Left ventricle myocardium superior (tissue), 1 donor: ENCODE measurements at places on chromosomes 1 and 21.

DNA sequence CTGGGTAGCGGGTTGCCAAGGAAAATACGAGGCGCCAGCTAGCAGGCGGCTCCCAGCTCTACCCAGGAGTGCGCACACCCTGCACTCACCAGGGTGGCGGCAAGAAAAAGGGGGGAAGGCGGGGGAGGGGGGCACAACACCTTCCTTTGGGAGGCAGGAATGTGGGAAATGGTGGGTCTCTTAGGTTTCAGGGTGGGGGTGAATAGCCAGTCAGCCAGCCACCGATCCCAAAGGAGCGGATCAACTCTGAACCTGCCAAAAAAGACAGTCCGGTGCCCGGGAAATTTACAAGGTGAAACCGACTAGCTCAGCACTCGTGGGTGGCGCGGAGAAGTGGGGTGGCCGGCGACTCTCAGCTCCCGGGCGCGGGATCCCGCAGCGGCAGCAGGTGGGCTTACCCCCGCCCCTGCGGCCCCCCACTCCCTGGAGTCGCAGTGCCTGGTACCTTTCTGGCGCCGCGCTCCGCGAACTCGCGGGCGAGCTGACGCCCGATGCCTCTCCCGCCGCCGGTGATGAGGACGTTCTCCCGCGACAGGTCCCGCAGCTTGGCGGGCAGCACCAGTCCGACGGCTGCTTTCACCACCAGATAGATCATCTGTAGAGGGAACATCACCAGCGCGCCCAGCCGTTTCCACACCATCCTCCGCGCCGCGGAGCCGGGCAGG, 1.2 kb downstream of the DHRS3 start:
- DNase-seq = peak; percentile 67

DNA sequence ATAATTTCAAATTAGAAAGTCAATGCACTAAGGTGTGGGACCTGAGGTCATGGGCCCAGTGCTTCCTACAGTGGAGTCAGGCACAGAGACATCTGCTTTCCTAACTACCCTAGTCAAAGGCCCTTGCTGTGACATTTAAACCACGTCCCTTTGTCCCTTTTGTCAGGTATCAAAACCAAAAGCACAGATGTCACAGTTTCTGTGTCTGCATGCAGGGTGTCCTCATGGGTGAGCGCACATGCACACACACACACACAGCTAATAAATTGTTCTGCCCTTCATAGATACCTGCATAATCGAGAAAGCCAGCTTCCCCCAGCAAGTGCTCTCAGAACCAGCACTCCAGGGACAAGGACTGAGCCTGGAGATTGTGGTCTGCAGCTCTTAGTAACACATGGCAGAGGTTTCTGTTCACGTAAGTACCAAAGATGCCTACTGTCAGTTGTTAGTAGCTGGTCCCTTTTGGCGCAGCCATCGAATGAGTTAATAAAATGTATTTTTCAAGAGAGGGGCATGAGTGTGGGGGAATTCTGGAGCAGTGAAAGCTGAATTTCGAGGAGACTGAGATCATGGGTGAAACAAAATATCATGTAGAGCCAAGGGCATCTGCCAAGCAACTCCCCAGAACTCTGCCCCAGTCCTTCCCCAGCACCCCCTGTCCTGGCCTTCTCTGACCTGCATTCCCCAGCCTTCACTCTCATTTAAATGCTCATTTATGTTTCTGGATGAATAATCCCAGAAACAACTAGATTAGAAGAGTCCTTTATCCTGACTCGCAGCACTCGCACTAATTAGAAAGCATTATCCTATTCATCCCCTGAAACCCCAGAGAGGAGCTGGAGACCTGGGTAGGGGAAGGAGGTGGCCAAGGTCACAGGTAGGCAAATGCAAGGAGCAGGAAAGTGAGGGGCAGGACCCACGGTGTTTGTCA, 25.5 kb downstream of the TNR start:
- DNase-seq = no peak

DNA sequence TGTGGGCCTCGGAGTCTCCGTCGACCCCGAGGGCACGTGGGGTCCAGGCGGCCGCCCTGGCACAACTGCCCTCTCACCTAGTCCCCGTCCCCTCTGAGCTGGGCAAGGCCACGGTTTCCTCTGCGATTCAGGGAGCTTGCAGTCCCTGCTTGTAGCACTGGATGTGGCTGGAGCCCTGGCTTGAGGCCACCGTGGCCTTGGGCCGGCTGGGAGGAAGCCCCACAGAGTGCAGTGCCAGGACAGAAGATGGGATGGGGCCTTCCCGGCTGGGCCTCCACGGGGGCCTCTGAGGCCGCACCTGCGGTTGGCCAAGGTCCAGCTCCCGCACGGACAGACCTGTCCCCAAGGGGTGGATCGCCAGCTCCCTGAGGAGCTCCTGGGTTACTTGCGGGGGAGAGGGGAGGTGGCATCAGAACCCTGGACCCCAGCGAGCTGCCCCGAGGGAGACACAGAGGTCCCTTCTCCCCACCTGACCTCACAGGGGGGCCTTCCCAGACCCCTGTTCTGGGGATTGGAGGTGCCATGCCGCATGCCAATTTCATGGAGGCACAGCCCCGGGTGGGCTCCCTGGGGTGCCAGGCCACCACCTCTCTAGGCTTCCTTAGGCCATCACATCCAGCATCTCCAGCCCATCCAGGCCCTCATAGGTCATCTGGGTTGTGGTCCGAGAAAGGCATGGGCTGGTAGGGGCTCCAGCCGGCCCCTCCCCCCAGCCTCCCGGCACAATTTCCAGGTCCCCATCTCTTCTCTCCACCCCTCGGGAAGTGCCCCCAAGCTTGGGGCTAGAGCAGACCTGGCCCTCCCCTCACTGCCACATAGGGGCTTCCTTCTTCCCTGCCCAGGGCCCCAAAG, 80.8 kb downstream of the MORN1 start:
- peak; percentile 65 for DNase-seq

GRCh38 chr1:115624859-115625258, 16.9 kb upstream of the VANGL1 start:
- DNase-seq = no peak

- no peak for DNase-seq
Measured at GRCh38 chr1:92538048-92538412, 51.3 kb upstream of the GFI1 start.

DNA sequence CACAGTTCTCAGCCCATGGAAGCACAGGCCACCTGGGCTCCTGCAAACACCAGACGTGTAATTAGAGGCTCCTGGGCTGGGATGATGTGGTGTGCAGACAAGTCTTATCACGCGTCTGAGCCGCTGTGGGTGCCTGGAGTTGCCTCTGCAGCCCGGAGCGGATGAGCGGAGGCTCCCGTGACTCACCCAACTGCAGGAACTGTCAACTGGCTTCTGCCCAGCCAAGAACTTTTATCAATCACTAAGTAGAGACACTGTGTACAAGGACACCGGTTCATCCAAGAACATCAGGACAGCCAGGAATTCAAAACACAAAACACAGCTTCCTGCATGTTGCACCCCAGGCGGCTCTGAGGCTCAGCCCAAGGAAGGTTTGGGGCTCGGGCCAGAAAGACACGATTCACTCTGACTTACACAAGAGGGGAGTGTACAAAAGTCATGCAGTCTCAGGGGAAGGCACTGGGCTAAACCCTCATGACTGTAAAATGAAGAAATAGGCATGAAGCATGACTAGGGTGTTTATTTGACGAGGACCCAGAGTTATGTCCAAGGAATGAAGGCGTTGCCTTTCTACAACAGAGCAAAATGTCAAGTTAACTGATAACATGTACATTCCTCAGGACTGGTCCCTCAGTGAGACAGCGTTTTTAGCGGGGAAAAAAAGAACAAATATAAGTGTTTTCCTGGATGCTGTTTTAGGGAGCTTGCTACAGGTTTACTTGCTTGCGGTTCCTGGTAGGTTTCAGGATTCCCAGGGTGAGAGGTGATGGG, 21.1 kb downstream of the ERRFI1 start:
- DNase-seq = peak; percentile 89
